ENCODE measurements at places on chromosomes 7 and 10. TPM values are rescaled to one million over a fixed set of nuclear protein-coding genes. Genes with fewer than 3 reads are reported as not detected.

The FXYD4 gene
- total RNA-seq: not detected

The AEBP1 gene
- total RNA-seq: 34.4 TPM

The ZNF804B gene
- not detected for total RNA-seq

The ACBD7 gene
- 0.30 TPM for total RNA-seq

The PITX3 gene
- not detected for total RNA-seq

The IFIT2 gene
- total RNA-seq: 1.9 TPM

The PLXNA4 gene
- 6.5 TPM for total RNA-seq

The PRKCQ gene
- total RNA-seq: 0.55 TPM

The PAX4 gene
- not detected for total RNA-seq

The GPR146 gene
- 3.8 TPM for total RNA-seq

The FFAR4 gene
- not detected for total RNA-seq

All from smooth muscle cell of the umbilical artery (primary cell).